ENCODE measurements at places on chromosomes 1 and 21.
A peak's percentile ranks its signal among the peaks of the same experiment; 100 is the strongest.

- DNase-seq, result no peak
Measured at GRCh38 chr1:24920533-24920925, 9.5 kb downstream of the RUNX3 start.

DNA sequence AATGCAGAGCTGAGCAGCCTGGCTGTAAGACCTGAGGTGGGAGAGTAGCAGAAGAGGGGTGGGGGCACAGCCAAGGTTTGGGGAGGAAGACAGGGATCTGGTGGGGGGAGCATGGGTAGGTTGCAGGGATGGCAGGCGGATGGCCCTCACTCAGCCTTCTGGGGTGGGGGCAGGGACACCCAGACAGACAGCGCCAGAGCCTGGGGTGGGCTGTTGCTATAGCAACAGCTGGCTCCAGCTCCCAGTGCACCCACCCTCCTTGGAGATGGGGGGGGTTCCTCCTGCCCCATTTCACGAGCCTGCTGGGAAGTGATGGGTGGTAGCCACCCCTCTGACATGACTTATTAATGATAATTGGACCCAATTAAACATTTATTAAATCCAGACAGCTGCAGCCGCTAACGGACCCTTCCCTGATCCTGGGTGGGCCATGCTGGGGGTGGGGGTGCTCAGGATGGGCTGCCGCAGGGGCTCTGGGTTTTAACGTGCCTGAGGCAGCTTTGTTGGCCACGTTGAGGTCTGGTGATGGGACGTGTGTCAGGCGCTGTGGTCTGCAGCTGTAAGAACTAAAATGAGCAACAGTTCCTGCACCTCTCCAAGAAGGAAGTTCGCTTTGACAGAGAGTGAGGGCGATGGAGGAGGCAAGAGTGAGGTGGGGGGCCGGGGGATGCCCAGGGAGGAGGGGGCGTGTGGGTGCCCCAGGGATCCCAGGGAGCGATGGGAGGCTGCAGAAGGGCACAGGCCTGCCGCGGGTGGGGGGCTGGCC lies 19.4 kb downstream of the AGRN start:
- no peak for DNase-seq

GRCh38 chr1:6247651-6248050 lies 3.7 kb downstream of the HES3 start:
- no peak for DNase-seq

DNA sequence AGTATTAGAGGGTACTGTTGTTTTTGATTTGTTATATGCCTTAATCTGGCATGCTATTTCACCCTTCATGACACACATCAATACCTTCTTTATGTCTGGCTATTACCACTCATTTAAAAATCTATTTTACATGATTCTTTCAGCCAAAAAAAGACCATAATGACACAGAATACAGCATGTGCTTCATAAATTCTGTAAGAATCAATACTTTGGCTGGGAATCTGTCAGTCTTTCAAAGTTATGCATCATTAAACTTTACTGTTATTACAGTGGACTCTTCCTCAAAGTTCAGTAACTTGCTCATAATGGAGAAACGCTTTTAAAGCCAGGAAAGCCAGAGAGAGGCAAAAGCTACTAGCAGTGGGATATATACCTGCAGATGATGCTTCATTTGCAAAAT lies 247.2 kb upstream of the ADGRL2 start:
- DNase-seq, result no peak

DNA sequence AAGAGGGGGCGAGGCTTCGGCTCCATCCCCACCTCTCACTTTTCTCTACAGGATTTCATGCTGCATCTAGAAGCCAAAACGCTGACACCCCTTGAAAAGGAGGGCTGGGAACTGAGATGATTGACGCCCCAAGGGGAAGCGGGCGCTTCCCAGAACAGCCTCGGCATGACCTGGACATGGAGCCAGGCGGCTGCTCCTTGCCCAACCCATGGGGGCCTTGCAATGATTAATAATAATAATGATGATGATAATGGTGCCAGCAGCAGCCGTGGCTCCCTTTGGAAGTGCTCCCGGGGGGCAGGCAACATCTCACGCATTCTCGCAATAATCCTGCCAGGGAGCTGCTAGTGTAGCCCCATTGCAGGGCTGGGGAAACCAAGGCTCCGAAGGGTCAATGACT lies 78.2 kb downstream of the RAP1GAP start:
- no peak for DNase-seq

- no peak for DNase-seq
Measured at GRCh38 chr1:33578557-33579448, 106.4 kb downstream of the ZSCAN20 start.

DNA sequence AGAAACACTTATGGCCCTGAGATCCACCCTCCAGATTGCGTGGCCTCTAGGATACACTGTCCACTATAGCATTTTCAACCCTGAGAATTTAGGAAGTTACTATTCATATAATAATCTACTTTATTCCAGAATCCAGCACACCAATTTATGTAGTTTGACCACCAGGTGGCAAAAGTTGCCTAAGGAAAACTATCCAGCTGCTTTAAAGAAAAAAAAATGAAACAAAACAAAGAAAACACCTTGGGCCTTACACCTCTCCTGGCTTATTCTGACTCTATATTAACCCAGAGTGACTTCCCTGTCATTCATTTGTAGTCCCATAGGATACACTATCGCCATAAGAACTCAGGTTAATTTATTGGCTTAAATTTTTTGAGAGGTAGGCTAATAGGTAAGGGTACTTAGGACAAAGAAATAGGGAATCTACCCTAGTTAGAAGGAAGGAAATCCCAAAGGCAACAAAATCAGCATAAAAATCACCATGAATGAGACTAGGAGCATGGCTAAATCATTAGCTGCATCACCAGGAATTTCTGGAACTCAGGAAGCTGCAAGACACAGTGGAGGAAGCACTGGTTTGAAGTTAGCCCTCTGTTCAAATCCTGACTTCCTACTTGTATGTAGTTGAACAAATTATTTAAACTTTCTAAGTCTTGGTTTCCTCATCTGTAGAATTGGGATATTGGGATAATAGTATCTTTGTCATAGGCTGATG lies 107.5 kb downstream of the SPAG17 start:
- no peak for DNase-seq

DNA sequence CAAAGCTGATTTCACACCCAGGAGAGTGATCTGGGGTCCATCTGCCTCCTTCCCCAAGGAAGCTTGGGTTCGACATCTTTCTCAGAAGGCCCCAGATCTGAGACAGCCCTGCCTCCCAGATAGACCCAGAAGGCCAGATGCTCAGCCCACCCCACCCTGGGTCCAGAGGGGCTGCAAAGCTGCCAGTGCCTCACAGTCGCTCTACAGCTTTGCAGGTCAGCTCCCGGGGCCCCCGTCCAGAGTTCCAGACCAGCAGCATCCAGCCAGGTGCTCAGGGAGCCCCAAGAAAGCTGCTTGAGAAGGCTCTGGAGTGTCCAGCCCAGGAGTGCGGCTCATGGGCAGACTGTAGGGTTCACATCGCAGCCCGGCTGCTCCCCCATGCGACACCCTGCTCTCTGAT lies 142.8 kb upstream of the ARHGEF16 start:
- DNase-seq, result no peak

GRCh38 chr21:36323032-36323431 lies 3.0 kb downstream of the MORC3 start:
- no peak for DNase-seq

- no peak for DNase-seq
Measured at GRCh38 chr1:184747089-184747955, 7.3 kb downstream of the EDEM3 start.

GRCh38 chr1:187759825-187760333 lies 931.1 kb downstream of the PLA2G4A start:
- DNase-seq, result no peak

DNA sequence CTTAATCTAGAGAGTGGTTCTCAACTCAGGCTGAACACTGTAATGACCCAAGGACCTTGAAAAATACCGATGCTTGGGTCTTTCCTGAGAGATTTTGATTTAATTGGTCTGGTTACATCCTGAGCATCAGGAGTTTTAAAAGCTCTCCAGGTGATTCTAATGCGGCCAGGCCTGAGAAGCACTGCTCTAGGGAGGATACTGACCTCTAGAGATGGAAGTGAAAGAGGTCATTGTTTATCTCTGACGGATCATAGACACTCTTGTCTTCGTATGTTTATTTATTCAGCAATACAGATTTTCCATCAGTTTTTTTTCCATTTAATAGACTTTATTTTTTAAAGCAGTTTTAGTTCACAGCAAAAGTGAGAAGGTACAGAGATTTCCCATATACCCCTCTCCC lies 54.5 kb upstream of the IGSF5 start:
- DNase-seq, result no peak

DNA sequence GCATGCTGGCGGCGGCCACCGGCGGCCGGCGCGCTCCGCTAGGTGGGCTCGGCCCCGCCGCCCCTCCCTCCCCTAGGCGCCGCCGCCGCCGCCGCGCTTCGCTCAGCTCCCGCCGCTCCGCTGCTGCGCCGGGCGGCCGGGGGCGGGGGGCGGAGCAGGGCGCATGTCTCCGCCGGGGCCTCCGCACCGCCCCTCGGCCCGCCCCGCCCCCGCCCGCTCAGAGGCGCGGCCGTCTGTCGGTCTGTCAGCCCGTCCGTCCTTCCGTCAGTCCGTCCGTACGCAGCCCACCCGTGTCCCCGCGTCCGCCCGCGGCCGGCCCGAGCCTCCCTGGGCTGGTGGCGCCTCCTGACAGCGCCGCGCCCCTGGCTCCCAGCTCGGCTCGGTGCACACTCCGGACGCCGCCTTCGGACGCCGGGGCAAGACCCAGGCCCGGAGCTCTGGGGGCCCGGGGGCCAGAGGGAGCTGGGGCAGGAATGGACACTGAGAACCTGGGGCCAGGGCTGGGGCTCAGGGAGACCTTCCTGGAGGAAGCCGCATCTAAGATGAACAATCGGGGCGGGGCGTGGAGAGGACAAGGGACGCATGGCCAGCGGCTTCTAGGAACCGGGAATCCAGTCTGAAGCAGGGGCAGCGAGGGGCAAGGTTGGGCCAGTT lies at the start of gene GPR153:
TSS of gene GPR153 (minus strand) at position 138 of the 654 bp plus-strand sequence. CDS start 6,193 bp downstream, outside the sequence.
- DNase-seq, result no peak

DNA sequence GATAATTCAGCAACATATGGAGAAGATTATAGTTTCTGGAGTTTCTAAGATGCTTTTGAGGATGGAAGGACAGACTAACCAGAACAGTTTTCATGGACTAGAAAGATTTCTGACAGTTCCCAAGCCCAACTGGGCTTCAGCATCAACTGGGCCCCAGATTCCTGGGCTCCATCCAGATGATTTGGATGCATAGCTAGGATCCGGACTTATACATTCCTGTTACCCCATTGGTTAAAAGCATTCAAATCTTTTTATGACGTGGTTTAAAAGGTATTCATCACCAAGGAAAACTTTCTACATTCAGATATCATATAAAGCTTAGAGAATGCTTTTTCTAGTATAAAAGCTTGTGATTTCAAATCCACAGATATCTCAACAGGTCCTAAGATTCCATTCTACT lies 29.7 kb downstream of the TSHB start:
- DNase-seq, result no peak

GRCh38 chr1:147502760-147503159 lies 38.5 kb upstream of the BCL9 start:
- no peak for DNase-seq

- no peak for DNase-seq
Measured at GRCh38 chr1:221704306-221704705, 37.6 kb downstream of the DUSP10 start.

- no peak for DNase-seq
Measured at GRCh38 chr1:19435181-19435580, 50.2 kb downstream of the CAPZB start.

GRCh38 chr1:18580047-18580446 lies 50.6 kb upstream of the PAX7 start:
- DNase-seq, result no peak

DNA sequence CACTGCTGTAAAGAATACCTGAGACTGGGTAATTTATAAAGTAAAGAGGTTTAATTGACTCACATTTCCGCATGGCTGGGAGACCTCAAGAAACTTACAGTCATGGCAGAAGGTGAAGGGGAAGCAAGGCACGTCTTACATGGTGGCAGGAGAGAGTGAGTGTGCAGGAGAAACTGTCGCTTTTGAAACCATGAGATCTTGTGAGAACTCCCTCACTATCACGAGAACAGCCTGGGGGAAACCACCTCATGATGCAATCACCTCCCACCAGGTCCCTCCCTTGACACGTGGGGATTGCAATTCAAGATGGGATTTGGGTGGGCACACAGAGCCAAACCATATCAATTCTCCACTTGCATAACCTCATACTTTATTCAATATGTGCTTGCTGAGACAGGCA lies 76.6 kb downstream of the GIPC2 start:
- no peak for DNase-seq

DNA sequence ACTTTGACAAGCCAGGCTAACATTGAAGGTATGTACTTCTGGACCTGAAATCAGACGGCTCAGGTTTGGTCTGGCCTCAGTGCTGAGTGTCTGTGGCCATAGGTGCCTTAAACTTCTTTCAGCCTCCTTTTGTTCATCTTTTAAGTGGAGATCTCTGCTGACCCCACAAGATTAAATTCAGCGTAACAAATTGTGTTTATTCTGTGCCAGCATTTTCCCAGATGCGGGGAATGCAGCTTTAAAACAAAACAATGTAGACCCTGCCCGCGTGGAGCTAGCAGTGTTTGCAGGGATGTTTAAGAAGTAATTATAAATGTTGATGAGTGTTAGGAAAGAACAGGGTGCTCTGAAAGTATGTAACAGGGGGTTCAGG lies 923 bp downstream of the CAP1 start:
- no peak for DNase-seq

- no peak for DNase-seq
Measured at GRCh38 chr21:15390049-15390448, 325.2 kb upstream of the NRIP1 start.

GRCh38 chr1:186540521-186540920 lies 79.6 kb upstream of the PDC start:
- no peak for DNase-seq

- DNase-seq, result no peak
Measured at GRCh38 chr1:91617285-91617765, 116.7 kb downstream of the CDC7 start.

- no peak for DNase-seq
Measured at GRCh38 chr1:32274646-32275340, 17.1 kb upstream of the HDAC1 start.

- DNase-seq, result peak; percentile 86
Measured at GRCh38 chr1:2212532-2213491, 15.3 kb upstream of the SKI start.

GRCh38 chr21:27362249-27362648 lies 395.4 kb upstream of the ADAMTS5 start:
- no peak for DNase-seq

GRCh38 chr21:38498057-38498833 lies at the start of gene ERG:
Gene ERG, minus strand, starts transcription at chr21:38498477. Its CDS starts 97 bp downstream, at chr21:38498380.
- DNase-seq, result no peak

DNA sequence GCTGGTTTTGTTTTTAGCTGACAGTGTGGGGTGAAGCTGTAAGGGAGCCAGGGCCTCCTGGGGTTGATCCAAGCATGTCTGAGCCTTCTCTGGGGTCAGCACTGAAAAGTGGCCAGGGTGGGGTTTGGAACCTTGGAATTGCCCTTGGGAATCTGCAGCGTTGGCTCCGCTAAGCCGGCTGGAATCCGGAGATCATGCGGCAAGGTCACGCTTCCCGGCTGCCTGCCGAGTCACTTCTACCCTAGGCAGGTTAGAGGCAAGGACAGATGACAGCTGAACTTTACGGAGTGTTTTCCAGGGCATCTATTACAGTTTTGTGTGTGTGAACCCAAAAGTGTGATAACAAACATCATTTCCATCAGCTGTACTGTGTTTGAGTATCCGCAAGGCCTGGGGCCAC lies 17.1 kb downstream of the ABCG1 start:
- DNase-seq, result no peak

- no peak for DNase-seq
Measured at GRCh38 chr1:172545396-172546004, 12.6 kb downstream of the SUCO start.

GRCh38 chr21:40454057-40454456 lies 392.9 kb downstream of the DSCAM start:
- DNase-seq, result no peak

- DNase-seq, result no peak
Measured at GRCh38 chr1:225849925-225850324, 32.3 kb downstream of the TMEM63A start.

All from HS-5 (cell line).